Activated naive CD8-positive, alpha-beta T cell treated with anti-CD3 and anti-CD28 coated beads for 36 hours (primary cell): ENCODE measurements at places on chromosomes 13 and 19. TPM values are rescaled to one million over a fixed set of nuclear protein-coding genes. Genes with fewer than 3 reads are reported as not detected.

DNA sequence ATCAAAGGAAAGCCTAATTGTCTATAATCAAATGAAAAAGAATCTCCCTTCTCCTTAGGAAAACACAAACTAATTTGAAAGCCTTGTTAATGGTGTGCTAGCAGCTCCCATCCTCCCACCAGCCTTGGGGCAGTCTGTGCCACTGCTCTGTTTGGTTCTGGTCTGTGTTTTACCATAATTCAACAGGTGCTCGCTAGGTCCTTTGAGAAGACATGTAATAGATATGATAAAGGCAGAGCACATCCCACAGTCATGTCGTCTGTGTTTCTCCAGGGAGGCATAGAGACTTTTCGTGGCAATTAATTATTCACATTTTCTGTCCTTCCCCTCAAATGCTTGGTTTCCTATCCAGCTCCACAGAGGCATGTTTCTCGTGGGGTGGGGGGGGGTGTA is 23.8 kb downstream of the FAM124A start:
- no peak for DNase-seq

The MBNL2 gene
- total RNA-seq, result 12.5 TPM

- no peak for DNase-seq
Measured at GRCh38 chr13:44969551-44970484, 19.5 kb downstream of the NUFIP1 start.

The FGF22 gene
- total RNA-seq, result not detected

The CALR3 gene
- 0.16 TPM for total RNA-seq

- no peak for DNase-seq
Measured at GRCh38 chr19:3823350-3823713, 37.2 kb upstream of the MATK start.

- DNase-seq, result no peak
Measured at GRCh38 chr19:51466723-51467122, 8.5 kb upstream of the SIGLEC8 start.

DNA sequence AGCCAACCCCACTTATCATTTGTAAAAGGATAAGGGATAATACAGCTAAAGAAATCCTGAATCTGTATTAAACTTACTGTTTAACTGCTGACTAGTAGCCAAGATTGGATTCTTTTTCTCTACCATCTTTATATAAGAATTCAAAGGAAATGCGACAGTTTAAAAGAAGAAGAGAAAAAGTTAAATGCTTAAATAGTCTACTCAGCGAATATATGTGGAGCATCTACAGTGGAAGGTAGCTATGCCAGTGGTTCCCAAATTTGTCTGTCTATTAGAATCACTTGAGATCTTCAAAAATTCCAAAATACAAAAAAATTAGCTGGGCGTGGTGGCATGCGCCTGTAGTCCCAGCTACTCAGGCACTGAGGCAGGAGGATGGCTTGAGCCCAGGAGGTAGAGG is 60.8 kb upstream of the KLF5 start:
- no peak for DNase-seq

The PPP2R1A gene
- 222 TPM for total RNA-seq

DNA sequence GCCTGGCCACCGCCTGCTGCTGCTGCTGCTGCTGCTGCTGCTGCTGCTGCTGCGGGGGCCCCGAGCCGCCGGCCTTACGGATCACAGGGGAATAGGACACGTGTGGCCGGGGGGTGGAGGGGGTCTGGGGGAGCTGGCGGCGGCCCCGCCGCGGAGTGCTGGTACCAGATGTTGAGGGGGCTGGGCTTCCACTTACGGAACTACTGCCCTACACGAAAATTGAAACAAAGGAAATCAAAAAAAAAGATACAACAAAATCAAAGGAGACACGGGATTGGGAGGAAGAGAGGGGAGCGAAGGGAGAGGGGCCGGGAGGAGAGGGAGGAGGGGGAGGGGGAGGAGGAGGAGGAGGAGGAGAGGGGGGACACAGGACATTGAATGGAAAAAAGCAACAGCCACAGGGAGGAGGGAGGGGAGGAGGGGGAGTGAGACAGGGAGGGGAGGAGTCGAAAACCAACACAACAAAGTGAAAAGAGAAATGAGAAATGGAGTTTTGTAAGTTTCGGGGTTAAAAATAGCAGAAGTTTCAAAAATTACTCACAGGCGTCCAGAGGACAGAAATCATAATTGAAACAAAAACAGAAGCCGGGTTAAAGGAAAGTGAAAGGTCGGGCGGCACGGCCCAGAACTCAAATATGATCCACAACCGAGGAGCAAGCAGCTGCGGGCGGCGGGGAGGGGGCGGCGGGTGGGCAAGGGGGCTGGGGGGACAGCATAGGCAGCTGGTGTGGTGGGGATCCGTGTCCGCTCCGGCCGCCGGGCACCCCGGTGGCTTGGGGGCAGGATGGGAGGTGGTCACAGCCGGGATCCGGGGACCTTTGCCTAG is 57.8 kb downstream of the IER2 start:
- peak; percentile 66 for DNase-seq

The FAM32A gene
- 66.3 TPM for total RNA-seq

The JSRP1 gene
- 0.45 TPM for total RNA-seq

DNA sequence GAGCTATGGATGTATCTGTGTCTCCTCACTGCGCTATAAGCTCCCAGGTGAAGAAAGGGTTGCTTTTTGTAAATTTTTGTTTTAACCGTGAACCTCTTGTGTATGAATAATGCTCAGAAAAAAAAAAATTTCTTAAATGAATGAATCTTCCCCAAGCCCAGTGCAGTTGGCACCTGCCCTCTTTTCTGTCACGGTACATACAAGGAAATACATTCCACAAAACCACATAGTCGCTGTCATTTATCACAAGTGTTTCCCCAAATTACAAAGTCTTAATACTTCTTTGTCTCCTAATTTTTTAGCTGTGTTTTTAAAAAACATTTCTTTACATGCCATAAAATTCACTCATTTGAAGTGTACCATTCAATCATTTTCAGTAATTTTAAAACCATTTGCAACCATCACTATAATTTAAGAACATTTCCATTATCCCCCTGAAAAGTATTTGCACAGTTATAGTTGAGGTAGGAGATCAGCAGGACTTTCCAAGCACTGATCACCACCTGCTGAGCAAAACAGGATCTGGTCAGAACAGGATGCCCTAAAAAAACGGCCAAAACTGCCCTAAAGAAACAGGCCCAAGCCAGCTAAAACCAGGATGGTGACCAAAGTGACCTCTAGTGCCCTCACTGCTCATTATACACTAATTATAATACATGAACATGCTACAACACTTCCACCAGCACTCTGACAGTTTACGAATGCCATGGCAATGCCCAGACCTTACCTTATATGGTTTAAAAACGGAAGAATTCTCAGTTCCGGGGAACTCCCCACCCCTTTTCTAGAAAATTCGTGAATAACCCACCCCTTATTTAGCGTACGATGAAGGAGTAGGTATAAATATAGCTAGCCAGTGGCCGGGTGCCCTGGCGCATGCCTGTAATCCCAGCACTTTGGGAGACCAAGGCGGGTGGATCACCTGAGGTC is 1.3 kb upstream of the TEX30 start:
- no peak for DNase-seq

DNA sequence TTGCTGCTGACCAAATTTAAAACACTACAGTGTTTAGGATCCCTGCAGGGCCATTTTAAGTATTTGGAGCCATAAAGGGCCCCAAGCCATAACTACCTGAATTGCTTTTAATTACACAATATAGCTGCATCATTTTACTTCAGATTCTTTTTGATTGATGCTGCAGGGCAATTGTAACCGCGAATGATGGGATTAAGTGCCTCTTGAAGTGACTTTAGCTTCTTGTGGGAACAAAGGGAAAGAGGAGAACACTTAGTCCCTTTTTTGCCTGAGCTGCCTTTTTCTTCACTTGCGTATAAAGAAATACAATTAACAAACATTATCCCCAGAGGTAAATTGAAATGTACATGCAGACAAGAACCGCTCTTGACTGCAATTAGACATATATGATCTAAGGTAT is 228.5 kb downstream of the ZIC5 start:
- DNase-seq, result no peak

DNA sequence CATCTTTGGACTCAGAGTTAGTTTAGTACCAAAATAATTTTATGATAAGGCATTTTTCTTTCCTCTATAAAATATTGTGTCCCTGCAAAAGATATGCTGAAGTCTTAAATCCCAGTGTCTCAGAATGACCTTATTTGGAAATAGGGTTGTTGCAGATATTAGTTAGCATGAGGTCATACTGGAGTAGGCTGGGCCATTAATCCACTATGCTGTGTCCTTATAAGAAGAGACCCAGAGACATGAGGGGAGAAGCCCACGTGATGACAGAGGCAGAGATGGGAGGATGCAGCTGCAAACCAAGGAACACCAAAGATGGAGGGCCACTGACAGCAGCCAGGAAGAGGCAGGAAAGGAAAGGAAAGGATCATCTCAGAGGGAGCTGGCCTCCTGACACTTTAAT is 6.4 kb downstream of the POGLUT2 start:
- DNase-seq, result no peak

- DNase-seq, result no peak
Measured at GRCh38 chr13:40208517-40208916, 457.9 kb downstream of the FOXO1 start.

GRCh38 chr13:49020940-49021553 is 45.3 kb downstream of the FNDC3A start:
- DNase-seq, result no peak

The BLVRB gene
- total RNA-seq, result 15.1 TPM

The ACER1 gene
- total RNA-seq, result not detected

- DNase-seq, result no peak
Measured at GRCh38 chr13:106083620-106084350, 451.7 kb downstream of the EFNB2 start.

DNA sequence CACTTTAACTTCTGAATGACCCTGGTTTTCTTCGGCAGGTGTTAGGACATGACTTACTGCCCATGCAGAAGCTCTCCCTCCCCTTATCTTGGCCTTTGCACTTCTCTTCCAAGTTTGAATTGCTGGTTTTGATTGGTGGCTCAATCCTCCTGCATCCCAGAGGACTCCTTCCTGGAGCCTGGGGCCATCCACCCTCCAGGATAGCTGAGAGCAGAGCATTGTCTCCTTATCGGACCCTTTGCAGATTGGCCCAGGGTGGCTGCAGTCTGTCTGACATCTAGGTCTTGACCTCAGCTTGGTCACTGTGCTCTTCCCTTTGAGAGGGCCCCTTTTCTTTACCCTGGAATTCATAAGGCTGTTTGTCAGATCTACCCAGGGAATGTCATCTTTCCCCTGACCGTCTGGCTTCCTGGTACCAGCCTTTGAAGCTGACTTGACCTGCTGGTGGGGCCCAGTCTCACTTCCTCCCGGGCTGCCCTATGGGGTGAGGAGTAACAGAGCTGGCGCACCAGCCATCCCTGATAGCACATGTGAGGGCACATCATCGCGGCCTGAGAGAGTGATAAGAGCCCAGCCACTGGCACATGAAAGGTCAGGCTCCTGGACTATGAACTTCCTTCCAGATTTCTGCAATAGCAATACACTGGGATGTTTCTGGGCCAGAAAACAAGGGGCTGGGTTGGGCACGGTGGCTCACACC is 172.9 kb upstream of the UBL3 start:
- no peak for DNase-seq

GRCh38 chr13:95643936-95644598 is 439 bp downstream of the DZIP1 start:
- DNase-seq, result peak; percentile 23

GRCh38 chr13:91988331-91988730 is 589.9 kb downstream of the GPC5 start:
- DNase-seq, result no peak

- DNase-seq, result no peak
Measured at GRCh38 chr13:68897331-68897928, 1210.2 kb upstream of the ATXN8OS start.

The CEACAM7 gene
- not detected for total RNA-seq

The RASIP1 gene
- total RNA-seq, result 0.40 TPM

DNA sequence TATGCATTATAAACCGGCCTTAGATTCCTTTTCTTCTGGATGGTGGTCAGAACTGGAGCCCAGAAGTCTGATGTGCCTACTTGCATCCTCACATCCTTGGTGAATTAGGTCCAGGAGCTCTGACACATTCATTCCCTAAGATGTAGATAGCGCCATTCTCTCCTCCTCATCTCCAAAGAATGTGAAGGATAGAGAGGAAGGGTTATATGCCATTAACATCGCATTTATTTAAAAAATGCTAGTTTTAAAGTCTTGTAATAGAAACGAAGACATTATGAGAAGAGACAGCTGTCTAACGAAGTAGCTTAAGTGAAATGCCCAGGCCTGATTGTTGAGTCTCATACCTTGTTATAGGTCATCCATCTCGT is 9.7 kb downstream of the MBNL2 start:
- DNase-seq, result no peak
